ENCODE measurements at places on chromosomes 6 and 20.

DNA sequence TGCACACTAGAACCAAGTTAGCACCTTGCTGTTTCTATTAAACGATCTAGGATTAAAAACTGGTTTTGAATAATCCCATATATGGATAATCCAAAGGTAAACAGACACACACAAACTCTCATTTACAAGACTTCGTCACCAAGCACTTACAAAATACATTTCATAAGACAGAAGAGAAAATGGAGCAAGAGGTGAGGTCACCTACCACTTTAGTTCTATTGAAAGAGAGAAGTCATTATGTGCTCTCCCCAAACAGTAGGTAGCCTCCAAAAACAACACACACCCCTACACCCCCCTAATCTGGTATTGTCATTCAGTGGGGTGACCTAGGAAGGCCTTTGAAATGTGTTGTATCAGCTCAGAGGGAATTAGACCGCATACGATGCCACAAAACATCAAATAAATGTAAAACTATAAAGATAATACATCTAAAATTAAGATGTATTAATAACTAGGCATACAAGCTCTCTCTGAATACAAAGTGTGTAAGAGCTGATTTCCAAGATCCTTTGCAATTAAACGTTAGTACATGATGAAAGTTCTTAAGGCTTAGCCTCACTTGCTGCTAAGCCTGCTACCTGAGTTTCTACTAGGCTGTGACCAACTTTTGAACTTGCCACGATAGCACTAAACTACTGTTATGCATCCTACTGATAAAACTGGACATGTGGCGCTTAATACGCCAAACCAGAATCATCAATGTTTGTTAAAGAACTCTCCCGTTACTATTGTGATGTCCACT lies 1.6 kb downstream of the SRPK1 start:
- DNase-seq: no peak

DNA sequence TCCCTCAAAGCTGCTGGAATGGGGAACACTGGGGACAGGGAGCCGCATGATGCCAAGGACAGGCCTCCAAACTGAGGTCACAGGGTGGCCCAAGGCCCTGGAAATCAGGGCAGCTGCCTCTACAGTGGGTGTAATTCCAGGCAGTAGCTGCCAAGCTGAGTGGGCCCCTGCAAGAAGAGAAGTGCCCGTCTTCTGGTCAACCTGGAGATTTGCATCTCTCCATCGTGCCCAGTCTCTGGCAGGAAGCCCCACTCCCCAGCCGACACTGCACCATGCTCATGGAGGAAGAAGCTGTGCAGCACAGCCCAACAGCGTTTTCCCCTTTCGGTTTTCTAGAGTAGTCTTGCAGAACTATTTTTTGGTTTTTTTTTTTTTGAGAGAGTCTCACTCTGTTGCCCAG lies 2.2 kb upstream of the FAM209A start:
- no peak for DNase-seq

GRCh38 chr6:16432075-16433032 lies 194.0 kb downstream of the GMPR start:
- no peak for DNase-seq

- no peak for DNase-seq
These were observed 242.3 kb upstream of the SUPT3H start for GRCh38 chr6:45619994-45620471.

DNA sequence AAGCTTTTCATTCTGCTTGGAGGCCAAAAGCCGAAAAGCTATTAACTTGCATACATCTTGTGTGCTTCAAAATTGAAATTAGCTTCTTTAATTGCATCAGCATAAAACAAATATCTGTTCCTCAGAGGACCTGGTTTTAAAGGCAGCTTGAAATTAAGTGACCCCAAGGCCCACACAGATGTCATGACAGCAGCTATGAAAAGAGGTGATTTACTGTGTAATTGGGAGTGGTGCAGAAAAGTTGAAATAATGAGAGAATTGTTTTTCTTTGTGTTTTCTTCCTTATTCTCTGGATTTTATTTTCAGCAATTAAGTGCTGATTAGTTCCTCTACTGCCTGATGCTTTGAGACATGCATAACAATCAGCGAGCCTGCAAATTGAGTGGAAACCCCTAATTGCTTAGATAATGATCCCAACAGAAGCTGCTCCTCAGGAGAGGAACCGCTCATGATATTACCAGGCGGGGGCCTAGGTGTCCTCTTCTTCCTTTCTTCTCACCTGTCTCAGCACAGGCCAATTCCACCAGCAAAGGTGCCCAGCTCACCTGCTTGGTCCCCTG lies 34.1 kb upstream of the GGTLC1 start:
- DNase-seq: no peak

GRCh38 chr20:3235666-3236324 lies 3.2 kb downstream of the SLC4A11 start:
- no peak for DNase-seq

DNA sequence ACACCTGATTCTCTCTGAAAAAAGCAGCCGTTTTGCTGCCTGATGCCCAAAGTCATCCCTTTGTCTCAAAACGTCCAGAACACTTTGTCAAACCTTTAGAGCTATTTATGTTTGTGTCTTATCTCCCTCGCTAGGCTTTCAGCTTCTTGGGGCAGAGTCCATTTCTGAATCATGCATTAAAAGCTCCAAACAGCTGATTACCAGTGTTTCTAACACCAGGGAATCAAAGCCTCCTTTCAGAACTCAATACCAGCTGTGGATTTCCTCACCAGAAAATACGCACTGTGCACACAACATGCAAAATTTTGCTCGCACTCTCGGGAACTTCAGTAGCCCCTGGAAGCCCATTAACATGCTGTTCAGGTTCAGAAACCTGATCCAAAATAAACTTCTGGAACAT lies 333.3 kb downstream of the HACE1 start:
- no peak for DNase-seq

GRCh38 chr6:11251553-11252360 lies 19.3 kb upstream of the NEDD9 start:
- DNase-seq: no peak

DNA sequence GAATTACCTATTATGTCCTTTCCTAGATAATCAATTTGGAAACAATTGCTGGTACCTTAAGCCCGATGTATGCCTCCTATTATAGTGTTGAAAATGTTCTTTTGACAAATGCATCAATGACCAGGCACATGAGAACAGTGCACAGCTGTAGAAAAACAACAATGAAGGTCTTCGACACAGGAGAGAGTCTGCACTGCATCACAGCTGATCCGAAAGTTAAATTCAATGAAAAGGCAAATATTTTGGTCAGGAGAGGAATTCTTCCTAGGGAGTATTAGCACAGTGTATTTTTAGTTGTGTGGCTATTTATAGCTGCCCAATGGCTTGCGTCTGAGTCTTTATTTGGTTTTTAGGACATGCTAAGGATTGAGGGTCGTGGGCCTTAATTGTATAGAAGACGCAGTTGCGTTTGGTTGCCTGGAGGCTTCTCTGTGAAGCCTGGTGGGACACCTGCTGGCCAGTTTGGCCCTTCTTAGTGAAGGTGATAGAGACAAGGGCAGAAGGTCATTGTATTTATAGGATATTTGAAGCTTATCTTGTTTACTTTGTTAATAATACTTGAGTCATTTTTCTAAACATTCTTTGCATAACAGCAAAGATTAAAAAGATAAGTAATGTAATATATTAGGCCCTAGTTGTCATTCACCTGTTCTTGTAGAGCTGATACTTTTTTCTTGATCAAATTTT lies 72.3 kb downstream of the CDYL start:
- DNase-seq: no peak

GRCh38 chr6:129567374-129567773 lies 142.6 kb downstream of the ARHGAP18 start:
- DNase-seq: no peak

GRCh38 chr6:118750143-118750542 lies 98.8 kb upstream of the CEP85L start:
- no peak for DNase-seq

GRCh38 chr6:161401587-161402309 lies 127.9 kb upstream of the AGPAT4 start:
- DNase-seq: no peak

GRCh38 chr6:15442467-15442866 lies 196.6 kb downstream of the JARID2 start:
- no peak for DNase-seq

DNA sequence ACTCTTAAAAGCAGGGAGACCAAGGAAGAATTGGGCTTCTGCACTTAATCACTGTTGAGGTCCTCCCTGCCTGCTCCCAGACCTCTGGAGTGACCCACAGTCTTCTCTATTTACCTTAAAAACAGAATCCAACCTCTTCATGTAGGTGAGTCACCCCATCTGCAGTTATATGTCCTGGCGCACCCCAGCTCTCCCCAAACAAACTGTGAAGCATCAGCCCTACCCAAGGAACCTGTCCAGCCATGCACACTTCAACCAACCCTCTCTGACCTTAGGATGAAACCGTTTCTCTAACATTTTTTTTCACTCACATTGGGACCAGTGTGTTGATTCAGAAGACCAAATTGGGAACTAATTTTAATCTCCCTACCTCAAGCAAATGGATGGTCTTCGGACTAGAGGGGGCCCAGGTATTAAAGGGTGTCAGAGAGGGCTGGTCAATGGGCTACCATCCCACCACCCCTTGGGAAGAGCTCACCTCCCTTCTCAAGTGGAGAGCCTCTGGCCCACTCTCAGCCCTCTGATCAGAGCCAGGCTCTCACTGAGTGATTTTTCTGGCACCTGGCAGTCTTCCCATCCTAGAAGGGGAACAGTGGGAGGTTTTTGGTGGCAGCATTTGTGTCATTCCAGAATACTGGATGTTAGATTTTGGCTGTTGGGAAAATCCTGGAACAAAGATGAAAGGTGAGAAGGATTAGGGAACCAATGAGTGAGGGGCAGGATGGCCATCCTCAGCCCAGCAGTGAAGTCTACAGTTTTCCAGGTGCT lies 203.6 kb downstream of the LRFN2 start:
- DNase-seq: no peak

- no peak for DNase-seq
These were observed 4.2 kb downstream of the AHI1 start for GRCh38 chr6:135493218-135493961.

DNA sequence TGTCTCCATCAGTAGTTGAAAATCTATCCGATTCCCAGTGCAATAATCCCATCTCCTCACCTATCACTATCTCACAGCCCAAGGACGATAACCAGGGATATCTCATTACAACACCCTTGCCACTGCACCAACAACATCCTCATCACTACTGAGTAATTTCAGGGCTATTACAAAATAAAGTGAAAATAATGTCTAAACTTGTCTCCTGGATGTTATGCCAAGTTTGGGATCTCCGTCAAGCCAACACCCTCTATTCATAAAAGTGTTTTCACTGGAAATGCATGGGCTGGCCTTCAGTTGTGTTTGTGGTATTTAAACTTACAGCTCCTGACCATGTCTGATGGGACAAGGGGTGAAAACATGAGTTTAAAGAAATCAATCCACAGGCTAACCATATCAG lies 42.0 kb upstream of the STMND1 start:
- no peak for DNase-seq

DNA sequence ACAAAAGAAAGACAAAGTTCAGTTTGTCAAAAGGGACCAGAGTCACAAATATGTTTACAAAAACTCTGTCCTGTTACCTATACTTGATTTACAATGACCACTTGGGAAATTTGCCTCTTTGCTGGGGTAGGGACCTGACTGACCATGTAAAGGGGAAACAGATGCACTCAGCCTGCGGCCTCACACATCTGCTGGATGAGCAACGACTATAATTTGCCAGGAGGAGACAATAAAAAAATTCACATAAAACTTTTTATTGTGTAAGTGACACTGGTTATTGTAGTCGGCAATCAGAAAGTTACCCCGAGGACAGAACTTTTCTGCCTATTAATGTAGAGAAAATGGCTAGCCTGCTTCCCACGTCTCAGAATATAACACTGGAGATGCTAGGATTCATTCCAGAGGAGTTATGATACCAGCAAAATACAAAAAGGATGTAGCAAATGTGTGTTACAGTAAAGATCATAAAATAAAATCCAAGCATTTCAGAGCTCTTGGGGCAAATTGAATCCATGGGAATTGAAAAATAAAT lies 415.4 kb upstream of the SPTLC3 start:
- DNase-seq: no peak

DNA sequence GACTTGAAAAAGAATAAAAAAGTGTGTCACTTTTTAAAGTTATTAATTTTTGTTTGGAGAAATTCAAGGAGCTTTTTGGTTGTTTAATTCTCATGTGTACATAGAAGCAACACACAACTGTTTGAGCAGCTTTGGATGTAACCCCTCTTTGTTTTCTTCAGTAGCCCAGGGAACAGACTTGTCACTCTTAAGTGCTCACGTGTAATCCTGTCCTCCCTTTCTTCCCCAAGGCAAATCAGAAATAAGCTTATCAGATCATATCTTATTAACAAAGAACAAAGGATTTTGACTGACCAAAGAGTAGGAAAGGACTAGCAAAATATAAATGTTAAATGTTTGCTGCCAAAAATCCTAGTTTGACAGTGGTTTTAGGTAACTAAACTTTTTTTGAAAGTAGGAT lies 7.3 kb upstream of the FLRT3 start:
- DNase-seq: no peak

- DNase-seq: no peak
These were observed 28.3 kb downstream of the COL20A1 start for GRCh38 chr20:63321148-63321831.

GRCh38 chr6:39389484-39389767 lies 66.9 kb upstream of the KCNK16 start:
- DNase-seq: no peak

GRCh38 chr6:113347436-113347835 lies 509.7 kb upstream of the MARCKS start:
- DNase-seq: no peak

GRCh38 chr20:1375515-1375914 lies 17.3 kb downstream of the FKBP1A start:
- peak; percentile 0 for DNase-seq
